Naive thymus-derived CD4-positive, alpha-beta T cell (primary cell): ENCODE measurements at places on chromosomes 3 and 15. TPM values are rescaled to one million over a fixed set of nuclear protein-coding genes. Genes with fewer than 3 reads are reported as not detected.

DNA sequence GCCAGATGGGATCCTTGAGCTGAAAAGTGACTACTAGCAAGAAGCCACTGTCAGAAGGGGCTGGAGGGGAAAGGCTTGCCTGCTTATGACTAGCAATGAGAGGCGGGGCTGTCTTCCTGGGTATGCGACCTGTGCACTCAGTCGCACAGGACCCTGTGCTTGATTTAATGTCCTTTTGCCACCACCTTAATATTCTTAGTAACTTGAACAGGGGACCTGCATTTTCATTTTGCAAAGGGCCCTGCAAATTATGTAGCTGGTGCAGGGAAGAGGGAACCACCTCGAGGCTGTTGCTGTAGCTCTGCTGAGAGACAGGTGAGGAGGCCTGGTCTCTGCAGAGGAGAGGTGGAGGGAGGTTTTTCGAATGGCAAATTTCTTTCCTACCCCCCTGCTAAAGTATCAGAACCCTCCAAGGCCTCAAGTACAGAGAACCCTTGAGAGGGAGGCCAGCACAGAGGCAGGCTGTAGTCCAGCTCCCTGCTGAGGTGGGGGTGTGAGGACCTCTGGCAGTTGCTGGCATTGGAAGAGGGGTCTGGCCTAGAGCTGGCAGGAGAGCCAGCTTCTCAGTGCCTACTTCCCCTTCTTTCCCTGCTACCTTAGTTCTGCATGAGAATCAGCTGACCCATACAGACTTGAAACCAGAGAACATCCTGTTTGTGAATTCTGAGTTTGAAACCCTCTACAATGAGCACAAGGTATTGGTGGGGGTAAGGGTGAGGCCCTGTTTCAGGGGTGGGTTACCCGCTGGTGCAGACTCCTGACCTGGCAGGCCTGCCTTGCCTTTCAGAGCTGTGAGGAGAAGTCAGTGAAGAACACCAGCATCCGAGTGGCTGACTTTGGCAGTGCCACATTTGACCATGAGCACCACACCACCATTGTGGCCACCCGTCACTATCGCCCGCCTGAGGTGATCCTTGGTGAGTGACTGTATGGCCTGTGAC is 11.4 kb downstream of the CLK3 start:
- no peak overlapping the region for H3K27ac ChIP-seq
- H3K27me3 ChIP-seq = no peaks in the 10 kb centered on the region
- H3K4me1 ChIP-seq = no peaks in the 10 kb centered on the region
- DNase-seq = no peak

DNA sequence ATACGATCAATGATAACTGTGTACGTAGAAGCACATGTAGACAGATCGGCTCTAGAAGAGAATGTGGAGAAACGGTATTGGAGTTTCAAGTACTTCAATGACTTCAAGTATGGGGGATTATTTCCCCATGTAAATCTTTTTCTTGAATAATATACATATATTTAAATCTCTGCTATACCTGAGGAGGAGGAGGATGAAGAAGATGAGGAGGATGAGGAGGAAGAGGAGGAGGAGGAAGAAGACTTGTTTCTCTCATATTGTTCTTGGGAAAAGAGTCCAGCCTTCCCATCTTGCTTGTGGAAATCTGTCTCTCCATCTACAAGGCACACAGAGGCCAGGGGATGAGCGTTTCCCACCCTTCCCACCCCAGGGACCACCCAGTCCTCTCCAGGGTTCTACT is 10.6 kb downstream of the TMEM40 start:
- H3K4me1 ChIP-seq = no peaks in the 10 kb centered on the region
- no peaks in the 10 kb centered on the region for H3K36me3 ChIP-seq
- no peaks in the 10 kb centered on the region for H3K27me3 ChIP-seq
- DNase-seq = no peak

- H3K27ac ChIP-seq = peak overlapping the region; percentile 85
- H3K4me1 ChIP-seq = peaks cover 8% of the 10 kb centered on the region
- H3K4me3 ChIP-seq = peak overlapping the region; percentile 92
- H3K36me3 ChIP-seq = peaks cover 21% of the 10 kb centered on the region
Observed at GRCh38 chr15:24955531-24955921, 739 bp downstream of the SNRPN start.

DNA sequence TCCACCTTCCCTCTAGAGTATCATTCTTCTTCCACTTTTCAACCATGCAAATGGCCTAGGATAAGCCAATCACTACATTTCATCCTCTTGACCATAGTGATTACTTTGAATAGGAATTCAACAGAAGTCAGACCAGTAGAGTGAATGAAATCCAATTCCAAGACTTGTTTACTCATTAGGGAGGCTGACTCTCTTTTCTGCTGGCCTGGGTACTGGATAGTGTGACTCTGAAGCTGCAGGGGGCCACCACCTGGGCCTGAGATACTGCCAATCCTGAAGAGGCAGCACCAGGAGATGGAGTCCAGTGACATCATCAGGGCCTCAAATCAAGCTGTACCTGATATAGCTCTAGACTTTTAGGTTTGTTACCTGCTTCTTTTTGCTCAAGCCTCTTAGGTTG is 7.0 kb upstream of the FSTL1 start:
- H3K27me3 ChIP-seq = no peaks in the 10 kb centered on the region
- no peaks in the 10 kb centered on the region for H3K4me1 ChIP-seq
- no peak overlapping the region for H3K4me3 ChIP-seq
- no peak overlapping the region for H3K27ac ChIP-seq
- DNase-seq = no peak

GRCh38 chr3:46926871-46927717 is 49.5 kb downstream of the CCDC12 start:
- no peaks in the 10 kb centered on the region for H3K27me3 ChIP-seq
- peak overlapping the region; percentile 30 for H3K4me3 ChIP-seq
- peaks cover 18% of the 10 kb centered on the region for H3K36me3 ChIP-seq
- H3K27ac ChIP-seq = peak overlapping the region; percentile 34

DNA sequence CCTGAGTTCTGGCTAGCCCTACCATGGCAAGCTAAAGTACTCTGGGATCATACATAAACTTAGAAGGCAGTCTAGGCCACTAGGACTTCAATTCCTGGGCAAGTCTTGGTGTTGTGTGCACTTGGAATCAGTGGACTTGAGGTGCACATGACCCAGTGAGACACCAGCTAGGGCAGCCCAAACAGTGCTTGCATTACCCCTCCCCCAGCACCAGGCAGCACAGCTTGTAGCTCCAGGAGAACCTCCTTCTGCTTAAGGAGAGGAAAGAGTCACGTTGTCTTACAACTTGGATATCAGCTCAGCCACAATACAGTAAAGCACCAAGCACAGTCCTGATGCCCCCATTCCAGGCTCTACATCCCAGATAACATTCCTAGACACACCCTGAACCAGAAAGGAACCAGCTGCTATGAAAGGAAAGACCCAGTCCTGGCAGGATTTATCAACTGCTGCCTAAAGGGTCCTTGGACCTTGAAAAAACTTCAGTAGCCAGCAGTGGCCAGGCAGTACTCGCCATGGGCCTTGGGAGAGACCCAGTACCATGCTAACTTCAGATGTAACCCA is 57.2 kb downstream of the MYO9A start:
- H3K27me3 ChIP-seq = no peaks in the 10 kb centered on the region
- no peak overlapping the region for H3K27ac ChIP-seq
- no peak overlapping the region for H3K4me3 ChIP-seq
- no peaks in the 10 kb centered on the region for H3K4me1 ChIP-seq

- no peaks in the 10 kb centered on the region for H3K27me3 ChIP-seq
- no peak for DNase-seq
- H3K36me3 ChIP-seq = no peaks in the 10 kb centered on the region
- H3K4me1 ChIP-seq = no peaks in the 10 kb centered on the region
Observed at GRCh38 chr15:65361708-65362459, 15.9 kb downstream of the IGDCC3 start.

DNA sequence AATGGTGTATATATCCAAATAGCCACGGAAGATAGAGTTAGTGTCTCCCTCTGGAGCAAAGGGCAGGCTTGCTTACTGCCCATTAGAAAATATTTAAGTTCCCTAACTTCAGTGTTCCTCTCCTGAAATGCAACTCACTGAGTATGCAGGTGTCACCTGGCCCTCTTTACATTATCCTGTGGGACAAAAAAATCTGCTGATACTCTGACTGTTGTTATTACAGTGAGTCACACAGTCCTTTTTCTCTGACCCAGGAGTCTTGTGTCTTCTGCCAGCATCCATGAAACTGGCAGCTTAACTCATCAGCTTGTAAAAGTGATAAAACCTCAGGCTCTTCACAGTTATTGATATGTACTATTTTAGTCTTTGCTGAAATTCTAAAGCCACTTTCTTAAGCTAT is 42.2 kb upstream of the RASGRF1 start:
- H3K4me1 ChIP-seq = no peaks in the 10 kb centered on the region
- no peaks in the 10 kb centered on the region for H3K27me3 ChIP-seq
- H3K4me3 ChIP-seq = no peak overlapping the region
- H3K36me3 ChIP-seq = no peaks in the 10 kb centered on the region
- no peak overlapping the region for H3K27ac ChIP-seq
- no peak for DNase-seq

DNA sequence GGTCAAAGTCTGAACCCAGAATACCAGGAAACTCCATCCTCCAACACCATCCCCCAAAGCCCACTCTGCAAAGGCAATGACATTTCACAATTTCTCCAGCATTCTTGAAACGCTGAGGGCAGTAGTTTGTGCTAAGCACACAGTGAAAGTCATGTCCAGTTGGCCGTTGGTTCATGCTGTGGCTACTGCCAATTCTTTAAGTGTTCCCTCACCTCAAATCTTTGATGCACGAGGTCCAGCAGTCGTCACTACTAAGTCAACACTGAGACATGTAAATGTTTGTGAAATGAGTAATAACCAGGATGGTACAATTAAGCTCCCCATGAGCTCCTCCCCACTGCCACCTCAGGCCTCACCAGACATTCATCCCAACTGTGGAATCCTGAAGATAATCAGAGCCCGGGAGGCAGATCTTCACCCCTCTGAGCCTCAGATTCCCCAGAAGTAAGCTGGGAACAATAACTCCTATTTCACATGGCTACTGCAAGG is 7.0 kb downstream of the SUCLG2 start:
- no peak for DNase-seq
- no peaks in the 10 kb centered on the region for H3K27me3 ChIP-seq
- no peak overlapping the region for H3K4me3 ChIP-seq
- H3K36me3 ChIP-seq = peaks cover 9% of the 10 kb centered on the region
- peaks cover 24% of the 10 kb centered on the region for H3K4me1 ChIP-seq

- H3K27me3 ChIP-seq = peaks cover 4% of the 10 kb centered on the region
- no peaks in the 10 kb centered on the region for H3K36me3 ChIP-seq
- H3K27ac ChIP-seq = no peak overlapping the region
- no peak for DNase-seq
- H3K4me1 ChIP-seq = no peaks in the 10 kb centered on the region
Observed at GRCh38 chr3:138036572-138036971, 26.6 kb downstream of the CLDN18 start.

TXNRD3 gene
- total RNA-seq = 3.2 TPM

RPL15 gene
- 2,250 TPM for total RNA-seq

SKOR1 gene
- 0.57 TPM for total RNA-seq

MANF gene
- total RNA-seq = 68.0 TPM

ALG1L2 gene
- not detected in 2 replicates for total RNA-seq

CKMT1A gene
- not detected for total RNA-seq

VGLL4 gene
- total RNA-seq = 43.9 and 44.8 TPM in 2 replicates

CCR4 gene
- total RNA-seq = 36.5 and 37.3 TPM in 2 replicates

PRR20G gene
- total RNA-seq = not detected

TTC21A gene
- total RNA-seq = 5.3 TPM
